ENCODE measurements at places on chromosomes 1 and 21.

- DNase-seq = no peak
Measured at GRCh38 chr1:22212400-22213233, 69.7 kb upstream of the WNT4 start.

DNA sequence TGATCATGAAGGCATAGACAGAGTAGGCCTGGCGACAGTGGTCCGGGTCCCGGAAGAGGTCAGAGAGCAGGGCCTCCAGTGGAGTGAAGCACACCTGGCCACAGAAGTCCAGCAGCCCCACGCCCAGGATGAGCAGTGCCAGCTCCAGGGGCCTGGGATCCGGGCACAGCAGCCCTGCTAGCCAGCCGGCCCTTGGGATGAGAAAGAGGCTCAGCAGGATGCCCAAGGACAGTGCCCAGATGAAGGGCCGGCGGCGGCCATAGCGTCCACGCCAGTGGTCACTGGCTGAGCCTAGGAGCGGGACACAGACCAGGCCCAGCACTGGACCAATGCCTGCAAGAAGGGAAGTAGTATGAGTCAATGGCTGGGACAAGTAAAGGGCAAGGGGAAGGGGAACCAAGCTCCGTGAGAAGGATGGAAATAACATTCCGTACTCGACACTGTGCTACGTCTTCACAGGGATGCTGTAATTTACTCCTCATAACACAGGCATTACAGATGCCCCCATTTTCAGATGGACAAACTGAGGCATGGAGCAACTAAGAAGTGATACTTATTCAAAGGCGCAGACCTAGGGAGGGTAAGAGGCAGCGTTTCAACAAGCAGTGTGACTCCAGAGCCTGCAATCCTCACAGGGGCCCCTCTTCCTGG, 16.9 kb downstream of the SLC45A3 start:
- no peak for DNase-seq

DNA sequence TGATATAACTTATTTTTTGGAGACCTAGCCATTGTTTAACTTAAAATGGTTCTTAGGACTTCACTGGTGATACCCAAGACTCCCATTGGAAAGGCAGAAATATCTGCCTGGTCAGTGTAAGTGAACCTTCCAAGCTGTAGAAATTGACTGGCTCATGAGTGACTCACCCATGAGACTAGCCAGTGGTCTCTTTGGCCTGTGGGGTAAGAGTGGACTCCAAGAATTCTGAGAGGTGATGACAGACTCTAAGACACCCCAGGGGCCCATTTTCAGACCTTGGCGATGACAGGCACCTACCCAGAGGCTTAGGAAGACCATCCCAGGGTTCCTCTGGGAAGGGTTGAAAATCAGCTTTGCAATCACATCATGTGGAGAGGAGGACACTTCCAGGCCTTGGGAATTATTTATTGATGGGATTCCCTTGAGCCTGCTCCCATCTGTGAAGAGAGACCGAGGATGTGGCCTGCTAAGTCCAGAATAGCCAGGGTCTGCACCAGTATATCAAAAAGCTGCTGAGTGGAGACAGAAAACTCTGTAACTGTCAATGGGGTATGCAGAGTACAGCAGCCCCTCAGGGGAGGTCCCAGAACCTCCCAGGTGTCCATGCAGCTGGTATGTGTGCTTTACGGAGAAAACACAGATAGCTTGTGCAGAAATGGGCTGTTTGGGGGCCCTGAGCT, 78.9 kb downstream of the KAZN start:
- no peak for DNase-seq

DNA sequence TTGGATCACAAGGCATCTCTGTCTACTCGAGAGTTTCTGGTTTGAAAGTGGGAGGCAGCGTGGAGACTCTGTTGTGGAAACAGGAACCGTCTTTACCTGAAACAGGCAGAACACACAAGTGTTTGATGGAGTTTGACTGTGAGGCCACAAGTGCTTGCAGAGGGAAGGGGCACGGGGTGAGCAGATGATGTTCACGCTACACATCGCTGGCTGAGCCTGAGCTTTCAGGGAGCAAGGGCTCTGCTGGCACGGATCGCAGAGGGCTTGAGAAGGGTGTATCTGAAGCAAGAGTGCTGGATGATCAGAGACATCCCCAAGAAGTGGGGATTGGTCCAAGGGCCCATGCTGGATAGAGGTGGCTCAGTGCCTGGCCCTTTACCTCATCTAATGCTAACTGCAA, 59.3 kb downstream of the IGSF21 start:
- DNase-seq = no peak

GRCh38 chr1:207815913-207816291, 64.0 kb downstream of the CD46 start:
- no peak for DNase-seq

DNA sequence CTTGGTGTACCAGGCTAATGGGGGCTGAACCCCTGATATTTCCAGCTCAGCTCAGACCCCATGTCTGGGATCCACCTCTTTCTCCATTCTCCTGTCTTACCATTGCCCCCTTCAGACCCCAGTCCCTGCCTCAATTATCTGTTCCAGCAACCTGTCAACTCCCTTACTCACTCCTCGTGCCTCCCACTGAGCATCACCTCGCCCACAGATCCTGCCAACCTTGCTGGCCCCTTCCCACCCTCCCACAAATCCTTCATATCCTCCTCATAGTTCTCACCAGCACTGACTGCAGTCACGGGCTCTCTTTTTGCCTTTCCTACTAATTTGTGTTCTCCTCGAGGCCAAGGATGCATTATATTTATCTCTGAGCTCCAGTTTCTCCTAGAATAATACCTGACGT, 62.9 kb downstream of the TMEM53 start:
- DNase-seq = no peak

- no peak for DNase-seq
Measured at GRCh38 chr1:2318314-2319278, 72.8 kb downstream of the MORN1 start.

DNA sequence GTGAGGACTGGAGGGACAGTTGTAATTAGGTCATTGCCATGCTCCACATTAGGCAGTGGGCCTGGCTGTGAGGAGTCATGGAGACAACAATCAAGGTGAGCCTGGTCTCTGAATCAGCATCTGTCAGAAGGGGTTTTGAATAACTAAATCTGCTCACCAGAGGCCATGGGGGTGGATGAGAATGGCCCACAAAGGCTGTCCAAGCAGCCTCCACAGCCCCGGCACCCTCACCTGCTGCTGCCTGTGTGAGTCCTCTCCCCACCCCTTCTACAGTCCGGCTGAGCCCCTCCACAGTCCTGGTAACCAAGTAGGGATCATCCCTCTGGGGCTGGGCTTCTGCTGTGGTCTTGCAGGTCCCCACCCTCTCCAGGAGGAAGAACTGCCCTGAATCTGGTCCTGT, 2.3 kb downstream of the DPT start:
- DNase-seq = no peak

DNA sequence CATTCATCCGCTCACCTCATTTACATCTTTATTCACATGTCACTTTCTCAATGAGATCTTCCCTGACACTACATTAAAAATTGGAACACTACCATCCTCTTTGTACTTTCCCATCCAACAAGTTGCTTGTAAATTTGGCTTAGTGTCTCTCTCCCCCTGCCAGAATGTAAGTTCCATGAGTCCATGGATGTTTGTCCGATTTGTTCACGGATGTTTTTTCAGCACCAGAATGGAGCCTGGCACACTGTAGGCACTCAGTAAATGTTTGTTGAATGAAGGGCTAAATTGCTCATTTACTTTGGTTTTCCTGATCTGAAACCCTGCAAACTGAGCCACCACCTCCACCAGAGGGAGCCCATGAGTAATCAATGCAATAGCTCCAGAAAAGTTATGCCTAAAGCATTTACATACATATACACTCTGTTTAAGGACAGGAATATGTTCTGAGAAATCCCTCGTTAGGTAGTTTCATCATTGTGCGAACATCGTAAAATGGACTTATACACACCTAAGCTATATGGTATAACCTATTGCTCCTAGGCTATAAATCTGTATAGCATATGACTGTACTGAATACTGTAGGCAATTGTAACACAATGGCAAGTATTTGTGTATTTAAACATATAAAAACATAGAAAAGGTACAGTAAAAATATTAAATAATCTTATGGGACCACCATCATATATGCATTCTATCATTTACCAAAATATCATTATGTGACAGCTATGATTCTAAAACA, 2.8 kb upstream of the EYA3 start:
- DNase-seq = peak; percentile 54

DNA sequence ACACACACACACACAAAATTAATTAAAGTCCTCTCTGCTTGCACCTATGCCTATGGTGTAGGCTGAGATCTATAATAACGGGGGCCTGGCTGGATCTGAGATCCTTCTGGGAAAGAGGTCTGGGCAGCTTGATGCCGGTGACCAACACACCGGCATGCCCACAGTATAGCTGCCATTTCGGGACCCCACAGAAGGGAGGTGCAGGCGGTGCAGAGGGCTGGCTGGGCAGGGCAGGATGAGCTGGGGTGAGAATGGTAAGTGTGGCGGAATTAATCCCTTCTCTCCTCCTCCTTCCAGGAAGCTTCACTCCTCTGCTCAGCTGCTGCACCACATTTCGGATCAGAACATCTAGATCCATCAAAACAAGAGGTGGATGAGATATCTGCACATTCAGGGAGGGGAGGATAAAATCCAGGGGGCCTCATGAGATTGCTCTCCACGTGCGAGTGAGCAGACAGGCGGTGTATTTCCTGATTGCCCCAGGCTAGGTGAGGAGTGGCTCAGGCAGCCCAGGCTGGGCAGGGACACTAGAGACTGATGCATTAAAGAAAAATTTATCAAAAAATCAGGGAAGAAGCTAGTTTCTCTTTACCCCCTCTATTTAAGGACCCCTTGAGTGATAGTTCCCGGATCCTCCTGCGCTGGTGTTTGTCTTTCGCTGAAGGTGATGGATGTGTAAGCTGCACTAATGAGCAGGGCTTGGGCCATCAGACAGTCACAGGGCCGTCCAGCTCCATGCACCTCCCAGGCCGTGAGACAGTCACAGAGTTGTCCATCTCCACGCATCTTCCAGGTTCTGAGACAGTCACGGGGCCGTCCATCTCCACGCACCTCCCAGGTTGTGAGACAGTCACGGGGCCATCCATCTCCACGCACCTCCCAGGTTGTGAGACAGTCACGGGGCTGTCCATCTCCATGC, 449.9 kb downstream of the PTPRU start:
- DNase-seq = no peak

DNA sequence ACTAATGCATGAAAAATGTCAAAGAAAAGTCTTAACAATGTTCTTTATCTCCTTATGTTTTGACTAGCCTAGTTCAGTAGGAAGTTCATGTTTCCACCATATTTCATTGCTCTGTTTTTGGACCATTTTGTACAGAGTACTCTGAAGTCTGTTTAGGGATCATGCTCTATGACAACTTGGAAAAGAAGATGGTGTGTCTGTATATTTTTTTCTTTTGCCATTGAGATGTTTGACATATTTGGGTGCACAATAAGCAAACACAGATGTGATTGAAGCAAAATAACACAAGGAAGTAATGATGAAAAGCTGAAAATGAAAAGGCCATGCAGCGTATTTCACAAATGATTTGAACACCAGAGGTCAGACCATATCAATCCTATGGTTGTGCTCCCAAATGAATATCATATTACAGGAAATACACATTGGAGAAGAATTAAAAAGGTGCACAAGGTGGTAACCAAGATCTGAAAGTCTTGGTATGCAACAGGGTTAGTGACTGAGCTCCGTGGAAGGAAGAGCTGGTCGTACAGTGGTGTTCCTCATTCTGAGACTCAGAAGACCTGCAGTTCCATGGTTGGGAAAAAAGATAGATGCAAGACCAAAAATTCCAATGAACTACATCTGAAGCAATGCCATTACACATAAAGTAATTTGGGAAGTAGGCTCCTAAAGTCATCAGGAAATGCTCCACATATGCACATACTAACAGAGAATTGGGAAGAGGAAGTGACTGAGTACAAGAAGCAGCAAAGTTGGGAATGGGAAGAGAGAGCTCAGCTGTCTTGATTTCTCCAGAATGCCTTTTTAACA, 463.5 kb downstream of the LMO4 start:
- DNase-seq = no peak

DNA sequence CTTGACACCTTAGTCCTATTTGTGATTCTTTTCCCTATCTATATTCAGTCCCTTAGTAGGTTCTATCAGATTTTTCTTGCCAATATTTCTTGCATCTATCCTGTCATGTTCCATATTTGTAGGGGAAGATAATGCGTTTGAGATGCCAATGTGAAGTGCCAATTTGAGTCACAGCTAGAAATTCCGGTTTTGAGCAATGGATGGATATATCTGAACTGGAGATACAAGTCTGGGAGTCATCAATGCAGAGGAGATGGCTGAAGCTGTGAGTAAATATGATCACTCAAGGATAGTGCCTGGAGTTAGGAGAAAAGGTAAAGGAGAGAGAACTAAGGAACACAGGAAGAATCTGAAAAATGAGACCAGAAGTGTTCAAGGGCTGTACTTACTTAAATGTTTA, 93.8 kb downstream of the COQ8A start:
- no peak for DNase-seq

DNA sequence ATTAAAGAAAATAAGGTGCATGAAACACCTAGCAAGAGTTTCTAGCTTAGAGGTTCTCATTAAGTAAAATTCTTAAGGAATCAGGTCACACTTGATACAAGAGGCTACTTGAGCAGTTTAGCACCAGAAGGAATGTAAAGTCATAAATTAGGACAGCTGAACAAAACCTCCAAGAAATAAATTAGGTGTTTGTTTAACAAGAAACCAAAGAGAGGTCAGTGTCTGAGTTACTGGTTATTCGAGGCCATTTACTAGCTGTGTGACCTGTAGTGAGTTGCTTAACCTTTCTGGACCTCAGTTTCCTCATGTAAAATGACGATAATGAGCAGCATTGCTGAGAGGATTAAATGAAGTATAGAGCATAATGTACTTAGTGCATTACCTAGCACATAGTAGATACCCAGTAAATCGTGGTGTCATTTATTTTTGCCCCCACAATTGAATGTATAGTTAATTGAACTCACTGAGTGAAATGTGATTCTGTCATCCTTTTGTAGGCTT, 908 bp upstream of the ELK4 start:
- DNase-seq = no peak

DNA sequence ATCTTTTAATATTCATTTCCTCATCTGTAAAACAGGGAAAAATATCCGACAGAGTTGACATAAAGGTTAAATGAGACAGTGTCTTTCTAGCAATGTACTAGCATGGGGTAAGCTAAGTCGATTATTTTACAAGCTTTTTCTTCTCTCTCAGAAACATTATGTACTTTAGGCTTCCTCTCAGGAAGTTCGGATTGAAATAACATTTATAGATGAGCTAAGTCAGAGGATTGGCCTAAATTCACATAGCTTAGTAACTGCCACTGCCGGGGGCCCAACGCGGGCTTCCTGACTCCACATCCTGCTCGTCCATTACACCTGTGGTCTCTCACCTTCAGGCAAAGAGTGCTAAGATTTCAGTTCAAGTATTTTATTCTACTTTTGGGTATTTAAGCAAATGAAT, 462.3 kb upstream of the NFIA start:
- DNase-seq = no peak

GRCh38 chr1:5947978-5948680, 44.1 kb downstream of the NPHP4 start:
- no peak for DNase-seq

DNA sequence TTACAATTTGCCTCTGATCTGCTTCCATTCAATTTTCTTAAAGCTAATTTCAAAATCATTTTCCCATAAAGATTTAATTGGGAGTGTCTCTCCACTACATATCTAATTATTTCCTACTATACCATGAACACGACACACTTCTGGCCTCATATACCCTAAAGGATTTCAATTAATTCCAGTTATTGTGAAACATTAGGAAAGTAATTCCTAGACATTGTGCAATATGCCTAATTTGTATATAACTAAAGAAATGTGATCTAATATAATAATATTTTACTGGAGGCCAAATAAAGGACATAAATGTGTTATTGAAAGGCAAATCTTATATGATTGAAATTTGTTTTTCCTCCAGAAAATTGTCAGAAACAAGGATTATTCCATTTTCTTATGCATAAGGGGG, 727.2 kb upstream of the ADGRL2 start:
- DNase-seq = no peak
